GM23248 (cell line): ENCODE measurements at places on chromosomes 7 and 10.

GRCh38 chr7:6536262-6537260 lies 14.7 kb downstream of the GRID2IP start:
- no peak for DNase-seq

GRCh38 chr10:78556705-78557432 lies 511.9 kb upstream of the ZMIZ1 start:
- no peak for DNase-seq

- no peak for DNase-seq
Measured at GRCh38 chr7:22985436-22985835, 28.5 kb downstream of the HYCC1 start.

- DNase-seq, result no peak
Measured at GRCh38 chr7:116518961-116519360, 5.9 kb upstream of the CAV1 start.

GRCh38 chr10:65294329-65294728 lies 1631.5 kb upstream of the LRRTM3 start:
- DNase-seq, result no peak

GRCh38 chr10:25888627-25889026 lies 45.4 kb upstream of the MYO3A start:
- no peak for DNase-seq

GRCh38 chr7:128959296-128959695 lies 21.6 kb downstream of the IRF5 start:
- DNase-seq, result no peak

- DNase-seq, result no peak
Measured at GRCh38 chr10:59227136-59227673, 50.8 kb downstream of the PHYHIPL start.

GRCh38 chr7:33841031-33841430 lies 64.3 kb upstream of the BMPER start:
- DNase-seq, result no peak

GRCh38 chr10:43458227-43458626 lies 21.3 kb downstream of the ZNF487 start:
- no peak for DNase-seq

- no peak for DNase-seq
Measured at GRCh38 chr10:132908621-132909295, 33.6 kb downstream of the CFAP46 start.

GRCh38 chr10:122419876-122420623 lies 34.4 kb upstream of the ARMS2 start:
- DNase-seq, result peak; percentile 83

GRCh38 chr7:90244909-90245851 lies at the start of gene CFAP69:
Gene CFAP69 (plus strand): TSS chr7:90245174. CDS start chr7:90245425, 251 bp downstream.
- peak; percentile 95 for DNase-seq

GRCh38 chr10:5413012-5413938 lies 918 bp downstream of the NET1 start:
- DNase-seq, result peak; percentile 77

DNA sequence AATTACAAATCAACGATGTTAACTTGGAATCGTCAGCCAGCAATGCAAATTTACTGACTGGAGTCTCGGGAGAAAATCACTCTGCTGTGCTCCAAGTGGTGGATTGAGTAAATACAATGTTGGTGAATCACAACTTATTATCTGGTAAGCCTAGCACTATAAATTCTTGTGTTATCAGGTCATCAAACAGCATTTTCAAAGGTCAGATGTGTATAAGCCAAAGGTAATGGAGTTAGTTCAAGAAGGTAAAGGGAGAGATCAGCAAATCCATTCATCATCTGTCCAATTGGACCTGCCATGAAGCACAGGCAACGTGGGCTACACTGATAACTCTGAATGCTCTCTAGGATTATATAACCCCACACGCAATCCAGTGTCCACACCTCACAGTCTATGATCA lies 13.9 kb downstream of the CUBN start:
- peak; percentile 65 for DNase-seq

DNA sequence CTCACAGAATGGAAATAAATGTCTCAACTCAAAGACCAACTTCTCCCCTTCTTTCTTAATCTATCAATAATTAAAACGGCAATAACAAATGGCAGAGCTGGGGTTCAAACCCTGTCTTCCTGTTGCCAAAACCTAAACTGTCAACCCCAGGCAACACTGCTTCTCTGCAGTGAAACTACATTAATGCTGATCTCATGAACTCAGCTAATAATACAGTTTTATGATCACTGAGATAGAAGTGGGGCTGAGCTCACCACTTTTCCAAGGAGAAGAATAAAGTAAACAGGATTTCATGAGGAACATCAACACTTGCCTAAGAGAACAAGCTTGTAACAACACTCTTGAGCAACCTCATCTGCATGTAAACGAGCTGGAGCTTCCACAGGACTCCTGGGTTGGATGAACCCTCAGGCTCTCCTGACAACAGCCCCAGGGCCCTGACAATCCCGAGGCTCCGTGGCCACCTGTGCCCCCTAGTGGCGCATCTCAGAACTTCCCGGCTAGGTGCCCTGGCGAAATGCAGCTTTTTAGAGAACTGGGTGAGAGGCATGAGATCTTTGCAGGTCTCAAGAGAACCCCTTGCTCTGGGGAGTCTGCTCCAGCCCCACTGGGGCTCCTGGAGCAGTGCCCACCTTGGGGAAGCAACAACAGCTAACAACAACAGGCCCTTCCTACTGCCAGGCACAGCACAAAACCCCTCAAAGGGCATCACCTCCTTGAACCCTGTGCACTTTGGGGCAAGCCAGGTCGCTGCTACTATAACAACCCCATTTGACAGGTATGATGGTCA lies 169.3 kb downstream of the SH3PXD2A start:
- peak; percentile 84 for DNase-seq

- no peak for DNase-seq
Measured at GRCh38 chr7:1970895-1971294, 261.9 kb downstream of the MAD1L1 start.

- peak; percentile 55 for DNase-seq
Measured at GRCh38 chr10:51231754-51232153, 157.5 kb downstream of the PRKG1 start.

DNA sequence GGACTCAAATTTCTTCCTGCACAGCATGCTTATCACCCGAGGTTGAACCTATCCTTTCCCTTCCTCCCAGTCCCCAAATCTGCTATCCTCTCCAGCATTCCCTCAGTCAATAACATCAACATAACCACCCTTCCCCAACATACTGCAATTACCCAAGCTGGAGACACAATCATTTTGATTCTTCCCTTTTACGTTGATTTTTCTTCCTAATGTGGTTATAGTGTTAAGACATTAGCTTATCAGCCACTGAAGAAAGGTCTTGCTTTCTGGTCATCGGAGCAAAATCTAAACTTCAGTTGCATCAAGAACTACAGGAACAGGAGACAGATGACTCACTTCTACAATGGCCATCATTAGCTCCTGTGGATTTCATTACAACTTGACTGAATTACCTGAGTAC lies 3.5 kb upstream of the HBP1 start:
- no peak for DNase-seq

- no peak for DNase-seq
Measured at GRCh38 chr10:19417740-19418139, 369.1 kb downstream of the MALRD1 start.

- DNase-seq, result no peak
Measured at GRCh38 chr7:99314504-99314903, 11.2 kb upstream of the ARPC1A start.

DNA sequence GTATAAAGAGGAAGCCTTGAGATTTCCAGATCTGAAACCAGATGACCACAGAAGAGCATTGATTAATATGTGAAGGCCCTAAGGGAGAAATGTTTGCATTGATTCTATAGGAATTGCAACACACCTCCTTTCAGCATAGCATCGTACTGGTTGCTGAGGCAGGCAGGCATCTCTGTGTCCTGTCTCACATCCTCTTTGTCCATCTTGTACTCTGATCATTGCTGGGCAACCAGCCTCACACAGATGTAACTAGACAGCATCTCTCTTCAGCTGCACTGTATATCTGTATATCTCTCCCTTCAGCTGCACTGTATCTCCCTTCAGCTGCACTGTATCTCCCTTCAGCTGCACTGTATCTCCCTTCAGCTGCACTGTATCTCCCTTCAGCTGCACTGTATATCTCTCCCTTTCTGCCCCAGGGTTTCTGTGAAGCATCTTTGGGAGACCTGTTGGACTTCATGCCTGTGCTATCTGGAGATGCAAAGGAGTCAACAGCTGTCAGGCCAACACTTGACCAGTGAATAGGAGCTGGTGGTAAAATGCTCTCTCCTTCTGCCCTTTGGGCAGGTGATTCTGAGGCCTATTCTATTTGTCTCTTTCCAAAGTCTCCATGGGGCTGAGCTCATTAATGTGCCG lies 40.3 kb downstream of the TMEM178B start:
- DNase-seq, result no peak

DNA sequence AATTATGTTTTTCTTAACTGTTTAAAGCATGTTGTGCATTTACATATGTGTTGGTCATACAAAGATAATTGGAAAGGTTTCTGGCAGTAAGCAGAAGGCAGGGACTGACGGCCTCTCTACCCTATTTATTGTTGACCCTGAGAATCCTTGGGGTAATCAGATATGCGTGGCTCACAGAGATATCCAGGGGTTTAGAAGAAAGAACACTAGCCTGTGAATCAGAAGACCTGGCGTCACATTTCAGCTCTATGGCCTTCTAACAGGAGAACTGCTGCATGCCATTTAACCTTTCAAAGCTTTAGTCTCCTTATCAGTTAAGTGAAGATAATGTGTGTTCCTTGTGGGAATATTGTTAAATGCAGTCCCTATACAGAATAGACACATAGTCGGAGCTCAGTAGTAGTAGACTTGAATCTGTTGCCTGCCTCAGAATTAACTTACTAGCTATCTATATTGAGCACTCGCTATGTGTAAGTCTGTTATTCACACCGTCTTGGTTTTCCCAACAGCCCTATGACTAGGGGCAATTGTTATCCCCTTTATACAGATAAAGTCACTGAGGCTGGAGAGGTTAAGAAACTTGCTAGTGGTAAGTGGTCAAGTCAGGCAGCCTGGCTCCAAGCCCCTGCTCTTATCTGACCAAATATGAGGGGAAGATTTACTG lies 129.6 kb upstream of the ANKRD1 start:
- DNase-seq, result no peak

DNA sequence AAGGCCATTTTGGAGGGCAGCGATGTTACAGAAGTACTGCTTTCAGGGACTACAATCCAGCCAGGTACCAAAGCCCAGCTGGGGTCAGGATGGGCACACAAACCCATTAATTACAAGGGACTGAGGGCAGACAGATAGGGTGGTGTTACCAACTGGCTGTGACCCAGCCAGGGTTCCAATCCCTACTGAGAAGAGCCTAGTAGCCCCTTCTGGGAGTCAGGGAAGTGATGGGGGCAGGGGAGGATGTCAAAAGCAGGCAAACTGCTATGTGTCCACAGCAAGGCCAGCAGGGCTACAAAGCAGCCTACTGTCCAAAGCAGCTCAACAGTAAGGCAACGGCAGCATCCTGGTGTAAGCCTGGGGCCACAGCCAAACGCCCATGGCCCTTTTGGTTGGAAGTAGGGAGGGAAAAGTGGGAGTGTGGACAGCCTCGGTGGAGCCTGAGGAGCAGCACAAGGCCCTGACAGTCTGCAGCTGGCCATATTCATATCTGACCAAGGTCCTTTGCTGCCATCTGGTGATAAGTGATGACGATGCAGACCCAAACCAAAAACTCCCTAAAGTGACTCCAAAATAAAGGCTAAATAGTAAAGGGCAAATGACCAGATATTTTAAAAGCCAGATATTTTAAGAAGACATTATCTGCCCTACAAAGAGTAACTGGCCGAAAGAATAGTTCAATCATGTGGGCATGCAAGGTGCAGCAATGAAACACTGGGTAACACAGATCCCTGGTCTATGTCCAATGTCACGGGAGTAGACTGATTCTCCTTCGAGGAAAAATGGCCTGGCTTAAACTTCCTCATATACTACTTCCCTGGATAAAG lies 56.9 kb downstream of the XPNPEP1 start:
- DNase-seq, result peak; percentile 23

DNA sequence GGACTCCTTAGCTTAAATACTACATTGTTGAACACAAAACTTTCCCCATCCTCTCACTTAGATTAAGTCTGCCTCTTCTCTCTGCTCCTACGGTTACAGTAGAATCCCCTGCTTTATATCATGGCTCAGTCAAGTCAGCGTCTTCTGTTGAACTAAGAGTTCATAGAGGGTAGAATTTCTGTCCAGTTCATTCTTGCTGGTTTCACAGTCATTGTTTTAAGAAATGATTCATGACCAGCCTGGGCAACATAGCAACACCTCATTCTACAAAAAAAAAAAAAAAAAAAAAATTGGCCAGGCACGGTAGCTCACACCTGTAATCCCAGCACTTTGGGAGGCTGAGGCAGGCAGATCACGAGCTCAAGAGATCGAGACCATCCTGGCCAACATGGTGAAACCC lies 3.7 kb upstream of the ZFYVE27 start:
- DNase-seq, result no peak

GRCh38 chr7:78873117-78873516 lies 580.4 kb downstream of the MAGI2 start:
- no peak for DNase-seq

- no peak for DNase-seq
Measured at GRCh38 chr10:114319406-114320248, 80.6 kb downstream of the VWA2 start.

DNA sequence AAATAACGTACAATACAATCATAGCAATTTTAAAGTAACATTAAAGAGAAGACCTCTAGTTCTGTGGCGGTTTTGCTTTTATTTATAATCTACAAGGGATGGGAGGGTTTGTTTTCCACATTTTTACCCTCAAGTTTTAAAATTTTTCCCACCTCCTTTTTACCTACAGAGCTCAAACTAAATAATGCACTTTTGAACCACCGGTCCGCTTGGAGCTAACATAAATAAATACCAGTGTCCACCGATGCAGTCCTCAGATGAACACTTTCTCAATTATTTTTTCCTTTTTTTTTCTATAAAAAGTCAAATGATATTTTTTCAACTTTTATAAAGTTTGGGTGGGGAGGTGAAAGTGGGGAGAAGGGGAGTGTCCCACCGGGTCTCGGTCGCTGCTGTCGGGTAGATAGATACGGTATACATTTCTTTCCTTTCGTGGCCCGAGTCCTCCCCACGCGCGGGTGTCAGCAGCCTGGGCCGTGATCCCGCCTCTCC lies 3.3 kb downstream of the ZNF503 start:
- peak; percentile 47 for DNase-seq

DNA sequence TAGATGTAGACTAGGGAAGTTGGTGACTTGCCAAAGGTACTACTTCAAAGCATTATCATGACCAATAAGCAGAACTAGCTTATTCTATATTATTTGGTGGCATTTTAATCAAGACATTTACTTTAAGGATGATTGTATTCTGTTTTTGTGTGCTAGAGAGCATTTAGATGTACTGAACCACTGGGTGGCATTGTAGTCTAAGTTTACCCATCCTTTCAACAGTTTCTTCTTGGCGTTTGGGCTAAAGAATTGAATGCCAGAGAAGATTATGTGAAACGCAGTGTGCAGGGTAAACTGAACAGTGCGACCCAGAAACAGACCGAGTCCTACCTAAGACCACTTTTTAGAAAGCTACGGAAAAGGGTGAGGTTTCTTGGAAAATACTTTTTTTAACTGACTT lies 26.8 kb downstream of the PRPF18 start:
- peak; percentile 53 for DNase-seq
